ENCODE measurements at places on chromosomes 6 and 20. TPM values are rescaled to one million over a fixed set of nuclear protein-coding genes. Genes with fewer than 3 reads are reported as not detected.

DNA sequence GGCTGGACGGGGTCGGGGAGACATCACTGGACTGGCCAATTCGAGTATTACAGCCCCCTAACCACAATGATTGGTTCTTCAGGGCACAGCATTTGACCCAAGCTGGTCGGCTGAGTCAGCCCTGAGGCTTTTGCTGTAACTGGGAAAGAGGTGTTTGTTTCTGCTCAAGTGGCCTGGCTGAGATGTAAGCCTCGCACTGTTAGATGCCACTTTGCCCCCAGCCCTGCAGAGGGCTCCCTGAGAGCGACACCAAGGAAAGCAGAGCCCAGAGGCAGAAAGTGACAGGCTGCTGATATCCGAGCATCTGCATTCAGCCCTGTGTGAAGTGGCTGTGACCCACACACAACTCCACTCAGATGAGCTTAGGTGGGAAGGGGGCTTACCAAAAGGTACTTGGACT lies 19.4 kb downstream of the ERGIC3 start:
- no peaks in the 10 kb centered on the region for H3K4me1 ChIP-seq
- no peaks in the 10 kb centered on the region for H3K27me3 ChIP-seq
- H3K4me3 ChIP-seq: no peak overlapping the region
- H3K27ac ChIP-seq: no peak overlapping the region
- DNase-seq: peak; percentile 29

Gene SUMO4
- polyA plus RNA-seq: 0.49 TPM

DNA sequence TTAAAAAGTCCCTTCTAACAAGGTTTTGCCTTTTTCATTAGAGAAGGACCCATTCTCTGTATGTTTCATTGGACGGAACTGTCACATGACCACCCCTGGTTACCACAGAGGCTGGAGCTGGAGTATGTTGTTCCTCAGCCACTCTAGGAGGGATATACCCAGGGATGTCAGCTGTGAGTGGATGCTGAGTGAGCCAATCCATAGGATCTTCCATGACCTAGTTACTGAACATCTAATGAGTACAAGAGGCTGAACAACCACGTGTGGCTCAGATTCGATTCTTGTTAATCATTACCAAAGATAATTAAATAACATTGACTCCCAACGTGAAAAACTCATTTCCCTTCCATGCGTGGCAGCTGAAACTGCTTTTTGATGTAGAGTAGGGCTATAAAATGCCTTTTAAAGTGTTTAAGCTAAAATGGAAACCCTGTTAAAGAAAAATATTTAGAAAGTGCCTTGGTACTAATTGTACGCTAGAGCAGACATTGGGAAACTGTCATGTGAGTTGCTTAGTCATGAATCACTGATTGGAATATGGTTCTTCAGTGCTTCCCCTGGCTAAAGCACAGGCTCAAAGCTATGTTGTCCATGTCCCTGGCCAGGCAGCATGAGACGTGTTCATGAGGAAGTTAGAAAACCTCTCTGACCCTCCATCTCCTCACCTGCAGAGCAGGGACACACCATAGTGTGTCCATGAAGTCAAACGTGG lies 256.1 kb downstream of the ZNF217 start:
- no peaks in the 10 kb centered on the region for H3K36me3 ChIP-seq
- no peaks in the 10 kb centered on the region for H3K27me3 ChIP-seq
- no peak overlapping the region for H3K27ac ChIP-seq
- no peak for DNase-seq
- no peak overlapping the region for H3K4me3 ChIP-seq
- H3K4me1 ChIP-seq: no peaks in the 10 kb centered on the region

- no peak overlapping the region for H3K27ac ChIP-seq
- no peak overlapping the region for H3K4me3 ChIP-seq
- H3K4me1 ChIP-seq: no peaks in the 10 kb centered on the region
- no peak for DNase-seq
- H3K27me3 ChIP-seq: no peaks in the 10 kb centered on the region
- no peaks in the 10 kb centered on the region for H3K36me3 ChIP-seq
These were observed 14.3 kb upstream of the ZC3H12D start for GRCh38 chr6:149499066-149499465.

- no peaks in the 10 kb centered on the region for H3K27me3 ChIP-seq
- DNase-seq: no peak
- no peak overlapping the region for H3K27ac ChIP-seq
These were observed 81.8 kb downstream of the SMLR1 start for GRCh38 chr6:130908958-130909357.

Gene PCMT1
- 72.1 TPM for polyA plus RNA-seq

Measured in aorta (tissue), 5 donors.